ENCODE measurements at places on chromosomes 12 and 14.

DNA sequence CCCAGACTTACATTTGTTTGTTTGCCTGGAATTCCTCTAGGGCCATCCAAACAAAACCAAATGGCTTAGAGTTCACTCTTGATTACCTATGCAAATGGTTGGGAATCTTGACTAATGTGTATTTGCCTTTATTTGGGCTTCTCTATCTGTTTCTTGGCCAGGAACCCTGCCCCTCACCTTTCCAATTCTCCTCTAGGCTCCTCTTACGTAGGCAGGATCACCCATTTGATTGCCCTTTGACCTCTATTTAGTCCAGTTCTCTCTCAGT lies 123.0 kb upstream of the DYRK2 start:
- no peak for DNase-seq

- DNase-seq: peak; percentile 9
Measured at GRCh38 chr14:32933629-32934072, 5.0 kb upstream of the NPAS3 start.

DNA sequence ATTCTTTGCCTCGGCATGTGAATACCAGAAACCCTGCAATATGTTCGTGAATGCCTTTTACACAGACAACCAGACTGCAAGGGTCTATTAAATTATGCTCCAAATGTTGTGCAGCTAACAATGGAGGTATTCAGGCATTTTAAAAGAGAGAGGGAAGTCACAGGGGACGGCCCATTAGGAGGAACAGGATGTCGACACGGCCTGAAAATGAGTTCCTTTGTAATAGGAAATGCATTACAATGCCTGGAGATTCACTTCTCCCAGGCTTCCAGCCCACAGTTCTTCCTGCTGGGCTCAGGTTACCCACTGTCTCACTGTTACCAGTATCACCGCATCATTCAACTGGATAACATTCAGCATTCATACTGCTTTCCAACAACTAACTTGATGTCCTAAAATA lies 2.5 kb downstream of the DUSP6 start:
- DNase-seq: no peak

GRCh38 chr12:69388371-69388770 lies 28.8 kb downstream of the YEATS4 start:
- DNase-seq: peak; percentile 11

- DNase-seq: no peak
Measured at GRCh38 chr14:42855085-42855484, 1248.4 kb downstream of the LRFN5 start.

DNA sequence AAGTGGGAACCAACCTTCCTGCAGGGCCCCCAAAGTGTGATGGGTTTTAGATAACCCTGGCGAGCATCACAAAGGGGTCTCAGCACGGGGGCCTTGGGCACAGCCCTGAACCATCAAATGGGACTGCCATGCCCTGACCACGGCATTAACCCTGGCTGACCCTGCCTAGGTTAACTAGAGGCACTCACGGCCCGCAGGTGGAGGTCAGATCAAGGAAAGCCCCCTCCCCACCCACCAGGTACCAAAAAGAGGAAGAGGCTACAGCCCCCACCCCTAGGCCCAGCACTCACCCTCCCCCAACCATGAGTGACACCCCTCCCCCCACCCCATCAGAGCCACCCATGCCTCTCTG lies 42.5 kb downstream of the CCNK start:
- no peak for DNase-seq

DNA sequence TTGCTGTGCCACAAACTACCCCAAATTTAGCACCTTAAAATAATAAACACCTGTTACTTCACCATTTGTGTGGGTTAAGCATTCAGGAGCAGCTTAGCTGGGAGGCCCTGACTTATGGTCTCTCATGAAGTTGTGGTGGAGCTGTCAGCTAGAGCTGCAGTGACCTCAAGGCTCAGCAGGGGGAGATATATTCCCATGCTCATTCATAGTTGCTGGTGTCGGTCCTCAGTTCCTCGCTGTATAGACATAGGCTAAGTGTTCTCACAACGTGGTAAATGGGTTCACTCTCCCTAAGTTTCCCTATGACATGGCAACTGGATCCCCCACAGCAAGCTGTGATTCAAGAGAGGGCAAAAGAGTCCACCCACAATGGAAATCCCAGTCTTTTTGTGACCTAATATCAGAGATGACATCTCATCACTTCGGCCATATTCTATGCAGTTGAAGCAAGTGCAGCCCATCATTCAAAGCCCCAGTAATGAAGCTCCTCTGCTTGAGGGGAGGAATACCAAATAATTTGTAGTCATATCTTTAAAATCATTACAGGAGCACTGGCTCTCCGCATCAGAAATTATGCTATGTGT lies 41.1 kb downstream of the PRB3 start:
- peak; percentile 15 for DNase-seq

- no peak for DNase-seq
Measured at GRCh38 chr12:19035536-19035935, 94.0 kb upstream of the PLEKHA5 start.

DNA sequence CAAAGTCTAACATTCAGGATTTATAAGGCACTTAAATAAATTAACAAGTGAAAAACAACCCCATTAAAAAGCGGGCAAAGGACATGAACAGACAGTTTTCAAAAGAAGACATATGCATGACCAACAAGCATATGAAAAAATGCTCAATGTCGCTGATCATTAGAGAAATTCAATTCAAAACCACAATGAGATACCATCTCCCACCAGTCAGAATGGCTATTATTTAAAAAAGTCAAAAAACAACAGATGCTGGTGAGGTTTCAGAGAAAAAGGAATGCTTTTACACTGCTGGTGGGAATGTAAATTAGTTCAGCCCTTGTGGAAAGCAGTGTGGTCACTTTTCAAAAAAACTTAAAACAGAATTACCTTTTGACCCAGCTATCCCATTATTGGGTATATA lies 60.7 kb upstream of the BDKRB2 start:
- no peak for DNase-seq

GRCh38 chr14:46451800-46452199 lies 199.8 kb downstream of the RPL10L start:
- DNase-seq: no peak

DNA sequence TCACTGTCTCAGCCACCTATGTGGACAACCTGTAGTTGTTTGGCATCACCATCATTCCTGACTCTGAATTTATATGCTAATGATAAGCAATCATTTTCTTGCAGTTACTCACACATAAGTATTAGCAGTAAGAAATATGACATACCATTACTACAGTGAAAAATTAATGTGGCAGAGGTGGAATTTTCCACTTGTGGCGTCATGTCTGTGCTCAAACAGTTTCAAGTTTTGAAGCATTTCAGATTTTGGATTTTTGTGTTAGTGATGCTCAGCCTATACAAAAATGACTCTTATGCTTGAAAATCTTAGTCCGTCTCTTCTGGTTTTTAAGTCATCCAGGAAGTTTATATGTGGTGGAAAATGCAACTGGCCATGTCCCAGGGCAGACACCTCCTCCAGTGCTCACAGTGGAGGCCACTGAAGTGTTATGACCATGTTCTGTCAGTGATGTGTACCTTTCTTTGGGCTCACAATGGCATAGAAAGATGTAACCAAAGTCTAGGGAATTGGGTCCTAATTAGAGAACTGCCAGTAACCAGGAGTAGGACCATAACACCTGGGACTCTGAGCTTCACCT lies 220.6 kb downstream of the SYT1 start:
- no peak for DNase-seq

DNA sequence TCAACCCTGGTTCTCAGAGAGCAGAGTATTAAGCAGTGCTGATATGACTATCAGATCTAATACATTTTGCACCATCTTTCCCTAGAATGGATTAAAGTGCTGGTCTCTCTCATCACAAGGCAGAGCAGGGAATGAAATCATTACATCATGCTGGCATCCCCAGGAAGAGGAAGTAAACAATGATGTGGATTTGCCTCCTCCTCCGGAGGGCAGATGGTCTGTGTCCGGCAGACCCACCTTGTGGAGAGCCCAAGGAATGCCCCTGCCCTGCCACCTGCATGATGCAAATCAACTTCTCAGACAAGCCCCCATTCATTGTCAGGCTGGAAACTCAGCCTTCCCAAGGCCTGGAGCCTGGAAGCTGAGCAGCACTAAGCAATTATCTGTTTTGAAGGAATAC lies 1149.1 kb downstream of the VRK1 start:
- no peak for DNase-seq

- DNase-seq: no peak
Measured at GRCh38 chr12:20798554-20798953, 12.0 kb upstream of the SLCO1B3 start.

DNA sequence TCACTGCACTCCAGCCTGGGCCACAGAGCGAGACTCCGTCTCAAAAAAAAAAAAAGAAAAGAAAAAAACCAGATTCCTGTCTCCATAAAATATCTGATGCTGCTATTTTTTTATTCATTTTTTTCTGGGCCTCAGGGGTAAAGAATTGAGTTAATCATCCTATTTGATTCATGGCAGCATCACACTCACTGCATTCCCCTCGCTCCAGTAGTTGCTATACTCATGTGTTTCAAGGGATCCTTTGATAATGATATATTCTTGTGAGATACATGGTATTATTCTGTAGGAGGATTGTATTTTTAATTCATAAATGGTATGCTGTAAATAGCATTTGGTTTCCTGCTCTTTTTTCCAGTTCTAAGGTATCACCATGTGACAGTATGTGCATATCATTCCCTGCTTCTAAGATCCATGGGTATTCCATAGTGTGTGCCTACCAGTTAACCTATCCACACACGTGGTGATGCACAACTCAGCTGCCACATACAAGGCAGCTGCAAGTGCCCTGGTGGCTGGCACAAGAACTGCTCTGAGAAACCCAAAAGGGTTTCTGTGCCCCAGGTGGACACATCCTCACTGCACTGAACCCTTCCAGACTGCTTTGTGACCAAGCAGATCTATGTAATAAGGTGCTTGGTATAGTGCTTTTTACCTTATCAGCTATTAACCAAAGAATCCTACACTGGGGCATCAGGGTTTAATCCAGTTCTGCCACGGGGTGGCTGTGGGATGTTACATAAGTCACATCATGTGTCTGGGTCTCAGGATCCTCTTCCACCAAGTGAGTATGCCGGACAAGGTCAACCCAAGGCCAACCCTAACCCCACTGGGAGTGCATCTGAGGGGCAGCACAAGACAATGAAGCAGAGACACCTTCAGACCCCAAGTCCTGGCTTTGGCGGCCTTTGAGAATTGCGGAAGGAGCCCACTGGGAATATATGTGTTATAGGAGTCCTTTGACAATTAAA lies 74.6 kb downstream of the ZFP36L1 start:
- no peak for DNase-seq

- peak; percentile 57 for DNase-seq
Measured at GRCh38 chr12:128853600-128854197, 421 bp downstream of the GLT1D1 start.

GRCh38 chr14:101320396-101320795 lies 240.9 kb upstream of the DIO3 start:
- DNase-seq: no peak

DNA sequence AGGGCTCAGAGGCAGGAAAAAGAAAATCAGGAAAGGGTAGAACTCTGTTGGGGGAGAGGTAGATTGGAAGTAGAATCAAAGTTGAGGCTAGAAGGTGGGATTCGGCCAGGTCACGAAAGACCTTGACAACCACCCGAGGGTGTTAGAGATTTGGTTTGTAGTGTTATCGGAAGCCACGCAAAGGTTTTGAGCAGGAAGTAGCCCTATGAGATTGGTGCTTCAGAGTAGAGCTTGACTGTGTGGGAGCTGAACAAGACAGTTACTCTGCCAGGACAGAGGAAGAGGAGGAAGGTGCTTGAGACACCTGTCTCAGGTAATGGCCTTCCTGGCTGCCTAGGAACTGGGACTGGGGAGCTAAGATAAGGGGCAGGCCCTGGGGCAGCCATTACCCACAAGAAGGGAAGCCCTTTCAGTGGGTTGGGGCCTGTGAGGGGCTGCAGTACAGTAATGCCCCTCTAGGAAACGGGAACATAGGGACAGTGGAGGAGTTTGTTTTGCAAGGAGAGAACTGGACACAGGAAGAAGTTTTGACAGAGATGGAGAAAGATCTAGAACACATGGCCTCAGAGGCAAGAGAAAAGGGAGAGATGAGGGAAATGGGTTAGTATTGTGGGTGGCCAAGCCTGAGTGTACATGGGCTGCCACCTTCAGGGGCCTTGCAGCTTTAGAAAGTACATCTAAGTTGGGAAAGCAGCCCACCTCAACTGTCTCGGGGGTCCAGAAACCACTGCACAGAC lies 73.5 kb downstream of the RIN3 start:
- DNase-seq: no peak

- DNase-seq: no peak
Measured at GRCh38 chr12:109654357-109654756, 59.3 kb upstream of the FAM222A start.

DNA sequence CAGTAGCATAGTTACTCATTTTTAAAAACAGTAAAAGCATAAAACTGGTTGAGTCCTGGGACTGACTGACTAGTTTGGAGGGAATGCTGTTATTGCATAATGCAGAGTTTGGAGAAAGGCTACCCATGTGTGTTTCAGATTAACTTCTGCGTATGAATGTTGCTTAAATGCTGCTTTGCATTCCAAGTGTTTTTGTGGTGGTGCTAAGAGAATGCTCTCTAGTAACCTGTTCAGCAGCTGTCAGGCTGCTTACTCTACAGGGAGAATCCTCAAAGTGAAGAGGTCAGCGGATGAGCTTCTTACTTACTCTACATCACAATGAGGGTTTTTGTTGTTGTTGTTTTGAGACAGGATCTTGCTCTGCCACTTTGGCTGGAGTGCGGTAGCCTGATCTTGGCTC lies 4.3 kb downstream of the DLST start:
- DNase-seq: no peak

DNA sequence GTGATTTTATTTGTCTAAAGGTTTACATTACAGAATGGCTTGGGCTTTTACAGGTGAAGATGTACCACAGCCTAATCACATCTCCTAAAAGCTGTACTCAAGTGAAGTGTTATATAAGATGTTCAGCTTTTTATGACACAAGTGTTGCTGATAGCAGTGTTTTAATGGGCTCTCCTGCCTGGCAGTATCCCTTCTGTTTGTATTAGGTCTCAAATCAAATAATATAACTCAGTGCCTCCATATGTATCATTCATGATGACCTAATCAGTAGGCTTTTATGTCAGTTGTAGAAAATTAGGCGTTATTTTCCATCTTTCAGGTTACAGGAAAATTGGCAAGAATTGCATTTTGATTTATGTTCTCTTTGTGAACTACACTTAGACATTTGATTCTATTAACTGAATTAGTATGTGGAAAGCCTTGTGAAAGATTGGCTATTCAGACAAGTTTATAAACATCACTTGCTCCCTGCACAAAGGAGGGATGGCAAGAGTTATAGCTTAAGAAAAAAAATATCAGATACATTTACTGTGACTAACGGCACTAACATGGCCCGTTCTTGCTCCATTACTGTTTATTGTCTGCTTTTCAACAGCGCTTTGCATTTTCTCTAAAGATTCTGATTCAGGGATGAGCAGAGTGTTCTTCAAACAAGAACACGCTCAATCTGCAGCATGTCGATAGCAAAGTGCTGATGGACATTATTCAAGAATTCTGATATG lies 143.7 kb upstream of the DIO2 start:
- DNase-seq: no peak

GRCh38 chr12:105164068-105164467 lies 56.5 kb downstream of the WASHC4 start:
- DNase-seq: no peak

DNA sequence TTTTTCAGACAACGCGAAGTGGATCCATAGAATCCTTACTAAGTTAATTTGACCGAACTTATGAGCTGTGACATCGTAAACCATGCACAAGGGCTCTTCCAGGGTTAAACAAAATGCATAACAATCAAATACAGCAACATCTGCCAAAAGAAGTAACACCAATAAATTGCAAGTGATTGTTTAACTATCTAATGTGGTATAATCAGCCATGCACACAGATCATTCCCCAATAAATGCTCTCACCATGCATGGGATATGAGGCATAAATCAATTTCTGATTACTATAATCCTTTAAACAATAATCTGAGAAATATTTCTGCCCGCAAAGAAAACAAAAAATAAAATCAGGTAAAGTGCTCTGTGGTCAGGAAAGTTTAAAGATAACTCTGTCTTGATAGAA lies 7.7 kb upstream of the PLEKHG7 start:
- no peak for DNase-seq

Measured in GM13977 (cell line).